Effector memory CD8-positive, alpha-beta T cell (primary cell): ENCODE measurements at places on chromosomes 16 and 17.

- no peak for DNase-seq
Observed at GRCh38 chr17:42751628-42752027, 6.8 kb upstream of the EZH1 start.

DNA sequence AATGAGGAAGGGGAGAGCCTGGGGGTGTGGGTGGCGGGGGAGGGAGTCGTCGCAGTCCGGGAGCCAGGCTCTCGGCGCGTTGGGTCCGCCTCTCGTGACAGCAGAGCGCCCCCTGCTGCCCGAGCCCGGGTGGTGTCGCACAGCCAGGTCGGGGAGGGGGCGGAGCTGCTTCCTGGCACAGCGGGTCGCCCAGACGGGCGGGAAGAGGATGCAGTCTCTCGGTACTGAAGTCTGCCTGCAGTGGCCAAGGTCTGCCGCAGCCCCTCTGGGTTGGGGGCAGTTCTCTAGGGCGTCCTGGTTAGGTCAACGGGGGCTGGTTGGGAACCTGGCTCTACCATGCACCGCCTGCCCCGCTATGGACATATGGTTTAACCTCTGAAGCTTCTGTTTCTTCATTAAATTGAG is 38.2 kb upstream of the CCDC182 start:
- DNase-seq, result peak; percentile 66

DNA sequence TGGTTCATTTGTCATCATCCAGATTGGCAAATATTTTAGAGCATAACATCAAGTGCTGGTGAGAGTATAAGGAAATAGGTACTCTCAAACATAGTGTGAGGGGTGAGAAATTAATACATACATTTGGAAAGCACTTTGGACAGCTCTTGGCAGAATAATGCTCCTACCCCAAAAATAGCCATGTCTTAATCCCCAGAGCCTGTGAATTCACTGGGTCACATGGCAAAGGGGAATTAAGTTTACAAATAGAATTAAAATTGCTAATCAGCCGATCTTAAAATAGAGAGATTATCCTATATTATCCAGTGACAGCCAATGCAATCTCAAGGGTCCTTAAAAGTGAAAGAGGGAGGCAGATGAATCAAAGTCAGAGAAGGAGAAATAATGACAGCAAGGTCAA is 38.8 kb upstream of the ANKFN1 start:
- DNase-seq, result no peak

GRCh38 chr17:5621026-5621425 is 36.7 kb upstream of the NLRP1 start:
- DNase-seq, result no peak

DNA sequence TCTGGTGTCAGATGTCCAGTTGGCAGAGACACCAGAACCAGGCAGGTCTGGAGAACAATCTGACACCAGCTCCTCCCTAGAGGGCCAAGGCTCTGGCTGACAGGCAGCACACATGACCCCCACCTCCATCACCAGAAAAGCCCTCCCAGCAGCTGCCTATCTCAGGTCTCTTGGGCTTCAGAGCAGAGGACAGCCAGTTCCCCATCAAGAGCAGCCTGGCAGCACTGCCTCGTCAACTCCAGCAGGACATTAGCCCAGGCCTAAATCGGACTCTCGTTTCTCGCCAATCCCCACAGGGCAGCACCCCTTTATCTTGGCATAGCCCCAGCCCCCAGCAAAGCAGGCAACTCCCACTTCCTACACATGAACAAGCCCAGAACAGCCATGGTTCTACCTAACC is 4.4 kb downstream of the JUP start:
- no peak for DNase-seq

- DNase-seq, result no peak
Observed at GRCh38 chr17:34654276-34654880, 75.0 kb downstream of the TMEM132E start.

DNA sequence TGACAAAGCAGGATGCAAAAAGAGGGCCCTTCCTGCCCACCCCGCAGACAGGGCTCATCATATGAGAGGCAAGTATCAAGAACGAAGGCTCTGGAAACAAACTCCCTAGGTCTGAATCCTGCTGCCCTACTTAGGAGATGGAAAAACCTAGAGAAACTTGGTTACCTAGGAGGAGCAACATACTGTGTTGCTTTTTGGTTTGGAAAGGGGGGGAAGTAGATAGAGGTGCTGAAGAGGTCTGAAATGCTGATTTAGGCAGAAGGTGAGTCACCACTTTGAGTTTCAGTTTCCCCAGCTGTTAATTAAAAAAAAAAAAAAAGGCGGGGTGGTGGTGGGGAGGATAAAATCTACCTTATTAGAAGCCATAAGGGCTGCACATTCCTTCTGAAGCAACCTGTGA is 1.5 kb downstream of the N4BP1 start:
- no peak for DNase-seq

DNA sequence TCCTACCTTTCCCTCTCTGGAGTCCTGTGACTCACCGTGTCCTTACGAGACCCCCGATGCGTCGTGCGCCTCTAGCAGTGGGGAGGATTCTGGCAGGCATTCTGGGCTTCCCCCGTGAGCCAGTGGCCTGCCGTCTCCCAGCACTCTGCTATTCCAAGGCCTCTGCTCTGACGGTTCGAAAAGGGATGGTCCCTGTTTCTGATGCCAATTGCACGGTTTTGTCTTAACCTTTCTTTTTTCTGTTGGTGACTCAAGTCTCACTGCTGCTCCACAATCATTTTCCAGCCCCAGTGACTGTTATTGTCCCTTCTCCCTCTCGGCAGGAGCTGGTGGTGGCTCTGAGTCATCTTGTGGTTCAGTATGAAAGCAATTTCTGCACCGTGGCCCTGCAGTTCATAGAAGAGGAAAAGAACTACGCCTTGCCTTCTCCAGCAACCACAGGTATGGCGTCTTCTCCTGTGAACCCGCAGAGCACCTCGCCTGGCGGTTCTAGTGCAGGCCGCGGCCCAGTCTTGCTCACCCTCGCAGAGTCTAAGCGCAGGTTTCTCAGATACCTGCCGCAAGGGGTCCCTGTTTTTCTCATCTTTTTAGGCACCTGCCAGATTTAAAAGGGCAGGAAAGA is 100.1 kb upstream of the CHMP6 start:
- DNase-seq, result peak; percentile 72

GRCh38 chr17:55567240-55568214 is 56.3 kb upstream of the SMIM36 start:
- no peak for DNase-seq

DNA sequence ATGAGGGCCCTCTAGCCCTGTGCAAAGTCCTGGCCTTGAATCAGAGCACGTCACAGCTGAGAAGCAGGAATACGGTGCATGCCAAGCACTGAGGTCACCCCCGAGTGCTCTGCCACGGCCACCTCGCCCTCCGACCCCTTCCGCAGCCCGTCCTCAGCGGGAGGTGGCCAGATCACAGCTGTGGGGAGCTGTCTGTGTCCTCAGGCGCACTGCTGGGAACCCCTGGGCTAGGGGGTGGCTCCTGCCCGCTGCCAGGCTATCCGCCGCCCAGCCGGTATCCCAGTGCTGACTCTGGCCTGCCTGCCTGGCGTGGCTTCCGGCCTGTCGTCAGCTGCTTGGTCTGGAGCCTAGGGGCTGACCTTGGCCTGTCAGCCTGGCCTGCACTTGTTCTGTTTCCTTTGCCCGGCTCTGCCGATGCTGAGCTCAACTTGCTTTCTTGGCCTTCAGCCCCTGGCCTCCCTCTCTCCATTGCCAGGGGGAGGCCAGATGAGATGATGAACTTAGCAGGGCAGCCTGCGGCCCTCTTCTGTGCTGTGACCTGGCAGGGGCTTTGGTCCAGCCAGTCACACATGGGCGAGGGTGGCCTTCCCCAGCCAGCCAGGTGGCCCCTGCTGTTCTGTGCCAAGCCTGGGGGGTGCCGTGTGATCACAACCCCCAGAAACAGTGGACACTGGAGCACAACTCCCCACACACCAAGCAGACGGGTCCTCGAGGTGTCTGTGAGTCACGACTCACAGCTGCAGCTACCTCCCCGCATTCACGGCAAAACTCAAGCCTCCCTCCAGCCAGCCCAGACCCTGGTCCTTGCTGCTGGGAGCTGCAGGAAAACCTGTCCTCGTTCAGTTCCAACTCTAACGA is 77.3 kb downstream of the ZDHHC7 start:
- DNase-seq, result no peak

- no peak for DNase-seq
Observed at GRCh38 chr16:65828296-65828695, 538.2 kb upstream of the CDH5 start.

GRCh38 chr16:70608521-70608920 is 37.8 kb upstream of the IL34 start:
- DNase-seq, result no peak

- DNase-seq, result no peak
Observed at GRCh38 chr17:60525328-60525684, 736 bp downstream of the APPBP2 start.

DNA sequence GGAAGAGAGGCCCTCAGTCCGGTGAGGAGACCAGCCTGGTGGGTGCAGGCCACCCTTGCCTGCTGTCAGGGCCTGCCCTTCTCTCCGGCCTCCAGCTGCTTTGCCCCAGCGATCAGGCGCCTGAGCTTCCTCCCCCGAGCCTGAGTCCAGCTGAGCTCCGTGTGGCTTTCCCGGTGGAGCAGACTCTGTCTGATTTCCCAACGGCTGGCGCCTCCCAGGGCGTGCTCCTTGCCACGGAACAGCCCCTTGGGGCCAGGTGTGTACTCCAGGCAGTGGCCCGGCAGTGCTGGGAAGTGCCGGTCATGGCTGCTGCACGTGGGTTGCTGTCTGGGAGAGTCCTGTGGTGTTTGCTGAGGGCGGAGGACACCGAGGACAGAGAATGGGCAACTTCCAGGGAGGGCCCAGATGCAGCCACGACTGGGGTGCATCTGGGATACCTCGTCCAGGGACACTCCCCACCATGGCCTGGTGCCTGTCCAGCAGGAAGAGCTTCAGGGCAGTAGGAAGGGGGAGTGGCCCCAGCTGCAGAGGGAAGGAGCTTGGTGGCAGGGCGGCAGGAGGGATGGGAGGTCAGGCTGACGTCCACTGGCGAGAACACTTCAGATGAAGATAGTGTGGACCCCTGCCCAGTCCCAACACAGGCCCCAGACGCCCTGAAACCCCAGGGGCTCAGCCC is 22.5 kb downstream of the METRNL start:
- DNase-seq, result no peak

GRCh38 chr16:53952215-53953208 is 248.6 kb downstream of the FTO start:
- no peak for DNase-seq

DNA sequence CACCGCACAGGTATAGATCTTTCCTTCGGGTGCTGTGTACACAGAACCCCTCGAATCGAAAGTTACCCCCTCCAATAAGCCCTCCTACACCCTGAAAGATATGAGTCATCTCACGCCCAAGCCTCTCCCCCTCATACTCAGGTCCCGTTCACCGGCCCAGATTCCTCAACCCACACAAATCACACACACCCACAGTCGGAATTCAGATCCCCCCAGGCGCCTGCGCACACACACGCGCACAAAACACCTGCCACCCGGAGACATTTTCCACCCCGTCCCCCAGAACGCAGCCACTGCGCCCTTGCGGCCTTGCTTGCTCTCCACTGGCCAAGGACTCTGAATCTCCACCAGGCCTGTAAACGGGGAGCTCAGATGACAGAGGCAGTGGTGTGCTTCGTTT is 4.9 kb downstream of the JPH3 start:
- DNase-seq, result no peak

GRCh38 chr16:63938661-63939060 is 1183.2 kb downstream of the CDH11 start:
- no peak for DNase-seq

DNA sequence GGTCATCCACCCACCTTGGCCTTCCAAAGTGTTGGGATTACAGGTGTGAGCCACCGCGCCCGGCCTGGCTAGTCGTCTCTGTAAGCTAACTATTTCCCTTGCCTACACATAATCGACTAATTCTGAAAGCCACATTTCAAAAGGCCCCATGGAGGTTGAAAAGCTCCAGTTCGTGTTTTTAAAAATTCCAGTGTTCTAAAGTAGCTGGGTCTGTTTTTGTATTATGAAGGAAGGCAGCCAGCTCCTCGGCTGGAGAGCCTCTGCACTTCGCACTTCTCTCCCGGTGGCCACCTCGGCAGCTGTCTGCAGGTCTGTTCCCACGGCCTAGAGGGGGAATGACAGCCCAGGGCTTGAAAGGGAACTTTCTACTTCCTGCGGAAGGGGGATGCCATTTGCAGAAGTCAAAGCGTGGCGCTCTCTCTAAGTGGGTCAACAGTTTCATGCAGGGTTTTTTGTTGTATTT is 16.9 kb downstream of the HASPIN start:
- DNase-seq, result peak; percentile 49

- no peak for DNase-seq
Observed at GRCh38 chr16:67441271-67441753, 10.4 kb downstream of the HSD11B2 start.

- DNase-seq, result peak; percentile 34
Observed at GRCh38 chr17:19724501-19725420, 8.4 kb upstream of the SLC47A2 start.

- peak; percentile 59 for DNase-seq
Observed at GRCh38 chr17:77374170-77374936, 233.6 kb downstream of the SEC14L1 start.

DNA sequence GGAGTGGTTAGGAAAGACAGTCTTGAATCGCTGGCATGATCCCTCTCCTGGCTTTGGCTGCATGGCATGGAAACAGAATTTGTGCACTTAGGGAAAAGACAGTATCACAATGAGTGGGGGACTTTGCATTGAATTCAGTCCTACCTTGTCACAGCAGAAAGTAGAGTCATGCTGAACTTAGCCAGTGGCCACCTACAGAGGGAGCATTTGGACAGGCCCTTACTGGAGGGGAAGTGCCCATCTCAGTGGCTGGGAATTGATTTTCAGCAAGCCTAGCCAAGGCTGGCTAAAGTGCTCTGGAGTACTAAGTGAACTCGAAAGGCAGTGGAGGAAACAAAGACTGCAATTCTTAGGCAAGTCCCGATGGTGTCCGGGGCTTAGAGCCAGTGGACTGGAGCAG is 364.3 kb upstream of the TOM1L1 start:
- DNase-seq, result no peak

DNA sequence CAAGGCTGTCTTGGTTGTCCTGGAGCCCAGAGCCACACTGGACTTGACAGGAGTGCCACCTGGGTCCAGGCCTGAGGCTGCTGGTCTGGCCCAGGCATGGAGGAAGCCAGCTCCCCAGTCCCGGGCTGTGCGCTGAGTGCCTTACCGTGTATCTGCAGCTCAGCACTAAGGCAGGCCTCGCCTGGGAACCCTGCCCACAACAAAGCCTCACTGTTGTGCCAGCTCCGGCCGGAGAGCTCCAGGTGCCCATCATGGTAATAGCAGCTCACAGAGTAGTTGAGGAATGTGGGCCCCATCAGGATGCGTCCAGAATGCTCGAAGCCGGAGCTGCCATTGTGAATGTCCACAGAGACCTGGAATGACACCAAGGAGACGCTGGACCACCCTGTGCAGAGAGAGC is 72.2 kb downstream of the RMI2 start:
- DNase-seq, result no peak
